Glomerular endothelial cell (primary cell): ENCODE measurements at places on chromosomes 11 and 22. TPM values are rescaled to one million over a fixed set of nuclear protein-coding genes. Genes with fewer than 3 reads are reported as not detected.

The THY1 gene
- 16.1 and 23.6 TPM in 2 replicates for total RNA-seq

The ANO5 gene
- total RNA-seq = 0.35 and 0.58 TPM in 2 replicates

The MMP3 gene
- total RNA-seq = not detected in 2 replicates

The LRP4 gene
- total RNA-seq = 6.2 and 7.5 TPM in 2 replicates

The NEFH gene
- total RNA-seq = 1.8 and 2.2 TPM in 2 replicates

The HBB gene
- total RNA-seq = not detected in 2 replicates

The GNAZ gene
- total RNA-seq = 0.12 and 0.78 TPM in 2 replicates

The ELF5 gene
- not detected in 2 replicates for total RNA-seq

The OLFML1 gene
- not detected in 2 replicates for total RNA-seq

The NLRP14 gene
- total RNA-seq = 0.10 TPM in 1 of 2 replicates, not detected in the other

The C11orf86 gene
- not detected in 2 replicates for total RNA-seq

The DSCAML1 gene
- 0.05 TPM in 1 of 2 replicates, not detected in the other for total RNA-seq

The STARD10 gene
- total RNA-seq = 22.7 and 37.3 TPM in 2 replicates

The HTR3A gene
- not detected in 2 replicates for total RNA-seq

The TLCD5 gene
- total RNA-seq = 6.2 and 7.2 TPM in 2 replicates

The MS4A3 gene
- total RNA-seq = not detected in 2 replicates

The BAD gene
- total RNA-seq = 121 and 150 TPM in 2 replicates

The GALNT18 gene
- total RNA-seq = 21.4 and 101 TPM in 2 replicates

The OR52H1 gene
- not detected in 2 replicates for total RNA-seq

The RASD2 gene
- total RNA-seq = 0.19 and 0.29 TPM in 2 replicates

The SMIM35 gene
- total RNA-seq = 0.12 TPM in 1 of 2 replicates, not detected in the other

The LAYN gene
- total RNA-seq = 19.3 and 29.6 TPM in 2 replicates

The RNF214 gene
- total RNA-seq = 8.0 and 13.1 TPM in 2 replicates

The OR9I1 gene
- total RNA-seq = not detected in 2 replicates

The GGTLC3 gene
- not detected in 2 replicates for total RNA-seq

The MCHR1 gene
- 0.88 TPM in 1 of 2 replicates, not detected in the other for total RNA-seq
